ENCODE measurements at places on chromosomes 16 and 17. TPM values are rescaled to one million over a fixed set of nuclear protein-coding genes. Genes with fewer than 3 reads are reported as not detected.

Gene TERB1
- total RNA-seq: not detected

Gene TRPV2
- total RNA-seq: 30.7 TPM

Gene IRX5
- total RNA-seq: not detected

DNA sequence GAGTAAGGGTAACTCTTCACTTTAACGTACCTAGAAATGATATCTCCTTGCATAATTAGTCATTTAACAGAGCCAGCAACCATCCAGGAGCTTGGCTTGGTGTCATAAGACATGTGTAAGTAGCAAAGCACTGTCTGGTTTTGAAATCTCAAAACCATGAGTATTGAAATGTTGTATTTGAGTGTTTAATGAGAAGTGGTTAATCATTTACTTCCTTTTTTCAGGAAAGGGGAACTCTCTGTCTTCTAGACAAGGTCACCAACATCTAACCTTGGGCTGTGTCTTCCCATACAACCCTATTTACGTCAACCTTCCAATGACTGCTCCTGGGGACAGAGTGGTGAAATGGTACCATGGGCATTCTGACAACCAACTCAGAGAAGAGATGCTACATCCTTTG lies 27.1 kb downstream of the PMP22 start:
- DNase-seq: no peak
- no peaks in the 10 kb centered on the region for H3K27me3 ChIP-seq

DNA sequence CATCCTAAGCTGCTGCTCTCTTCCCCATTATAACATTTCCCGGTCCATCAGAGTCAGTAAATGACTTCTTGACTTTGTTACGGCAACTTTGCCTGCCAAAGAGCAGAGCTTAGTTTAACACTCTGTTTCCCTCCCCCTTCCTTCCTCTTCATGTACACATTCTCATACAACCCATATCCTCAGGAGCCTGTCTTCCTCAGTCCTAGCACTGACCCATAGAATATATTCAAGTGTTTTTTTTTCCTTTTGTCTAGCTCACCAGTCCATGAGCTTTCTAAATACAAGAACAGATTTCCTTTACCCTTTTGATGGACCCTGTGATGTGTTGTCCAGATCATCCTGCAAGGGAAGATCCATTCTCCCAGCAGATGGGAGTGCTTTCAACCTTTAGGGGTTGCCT lies 97.0 kb upstream of the MON1B start:
- DNase-seq: no peak
- no peaks in the 10 kb centered on the region for H3K4me1 ChIP-seq
- no peak overlapping the region for H3K4me3 ChIP-seq
- no peak overlapping the region for H3K27ac ChIP-seq
- no peaks in the 10 kb centered on the region for H3K36me3 ChIP-seq

Gene PPP1R27
- not detected for total RNA-seq

Gene ALDH3A1
- 1.8 TPM for total RNA-seq

Gene FNDC8
- total RNA-seq: not detected

DNA sequence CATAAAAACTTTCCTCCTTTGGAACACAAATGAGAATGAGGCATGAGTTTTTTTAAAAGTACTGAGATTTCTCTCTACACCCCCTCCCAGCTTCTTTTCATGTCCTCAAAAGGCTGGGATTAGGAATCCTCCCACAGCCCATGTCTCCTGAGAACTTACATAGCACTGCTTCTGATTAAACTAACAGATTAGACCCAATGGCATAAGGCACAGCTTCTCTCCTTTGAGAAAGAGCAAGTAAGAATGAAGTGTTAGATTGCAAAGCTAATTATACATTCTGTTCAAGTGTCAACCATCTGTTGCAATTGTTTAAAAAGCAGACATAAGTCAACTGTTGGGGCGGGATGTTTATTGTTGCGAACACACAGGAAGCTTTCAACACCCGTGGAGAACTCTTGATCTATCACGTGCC lies 715.1 kb downstream of the CDH11 start:
- no peak overlapping the region for H3K27ac ChIP-seq
- peaks cover 20% of the 10 kb centered on the region for H3K4me1 ChIP-seq
- H3K4me3 ChIP-seq: no peak overlapping the region
- H3K27me3 ChIP-seq: no peaks in the 10 kb centered on the region
- no peak for DNase-seq
- no peaks in the 10 kb centered on the region for H3K36me3 ChIP-seq

GRCh38 chr16:52537516-52537915 lies 9.4 kb downstream of the TOX3 start:
- no peak overlapping the region for H3K4me3 ChIP-seq
- H3K4me1 ChIP-seq: no peaks in the 10 kb centered on the region
- H3K36me3 ChIP-seq: no peaks in the 10 kb centered on the region
- no peaks in the 10 kb centered on the region for H3K27me3 ChIP-seq
- H3K27ac ChIP-seq: no peak overlapping the region

GRCh38 chr16:48608452-48608851 lies 1.5 kb downstream of the N4BP1 start:
- H3K4me3 ChIP-seq: peak overlapping the region; percentile 83
- H3K36me3 ChIP-seq: no peaks in the 10 kb centered on the region
- peaks cover 53% of the 10 kb centered on the region for H3K4me1 ChIP-seq
- no peak for DNase-seq
- H3K27ac ChIP-seq: no peak overlapping the region

DNA sequence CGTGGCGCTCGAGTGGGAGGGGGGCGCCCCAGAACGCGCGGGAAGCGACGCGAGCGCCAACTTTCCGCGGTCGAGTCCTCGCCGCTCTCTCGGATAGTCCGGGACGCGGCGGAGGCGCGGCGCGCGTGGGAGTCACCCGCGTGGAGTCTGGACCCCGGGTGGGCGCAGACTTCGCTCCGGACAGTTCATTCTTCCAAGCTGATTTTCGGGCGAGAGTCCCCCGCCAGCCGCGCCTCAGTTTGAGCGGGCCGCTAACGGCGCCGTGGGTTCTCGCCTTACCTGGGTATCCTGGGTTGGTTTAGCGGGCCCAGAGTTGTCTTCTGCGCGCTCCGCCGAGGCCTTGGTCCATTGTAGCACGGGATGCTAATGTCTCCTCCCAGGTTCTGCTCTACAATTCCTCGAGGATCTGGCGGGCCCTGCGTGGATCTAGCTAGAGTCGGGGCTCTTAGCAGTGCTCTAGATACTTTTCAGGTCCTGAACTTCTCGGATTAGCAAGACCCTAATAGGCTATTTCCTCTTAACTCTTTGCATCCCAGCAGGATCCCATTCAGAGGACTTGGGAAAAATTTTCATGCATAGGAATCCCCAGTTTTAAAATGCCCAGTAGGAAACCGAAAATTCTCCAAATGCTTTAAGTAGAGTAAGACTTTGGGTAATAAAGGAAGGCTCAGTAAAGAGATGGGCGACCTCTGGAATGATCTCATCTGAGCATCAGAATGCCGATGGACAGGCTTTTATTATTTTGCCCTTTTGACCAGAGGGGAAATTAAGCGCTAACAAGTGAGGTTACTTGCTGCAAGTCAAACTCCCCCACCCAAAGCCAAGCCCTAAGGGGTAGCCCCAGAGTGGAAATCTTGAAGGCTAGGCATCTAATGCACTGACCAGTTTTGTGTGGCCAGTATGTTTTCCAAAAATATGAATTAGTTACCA lies 537 bp upstream of the GJC1 start:
- no peak for DNase-seq
- H3K4me3 ChIP-seq: no peak overlapping the region
- H3K36me3 ChIP-seq: no peaks in the 10 kb centered on the region
- no peak overlapping the region for H3K27ac ChIP-seq
- H3K4me1 ChIP-seq: peaks cover 16% of the 10 kb centered on the region

DNA sequence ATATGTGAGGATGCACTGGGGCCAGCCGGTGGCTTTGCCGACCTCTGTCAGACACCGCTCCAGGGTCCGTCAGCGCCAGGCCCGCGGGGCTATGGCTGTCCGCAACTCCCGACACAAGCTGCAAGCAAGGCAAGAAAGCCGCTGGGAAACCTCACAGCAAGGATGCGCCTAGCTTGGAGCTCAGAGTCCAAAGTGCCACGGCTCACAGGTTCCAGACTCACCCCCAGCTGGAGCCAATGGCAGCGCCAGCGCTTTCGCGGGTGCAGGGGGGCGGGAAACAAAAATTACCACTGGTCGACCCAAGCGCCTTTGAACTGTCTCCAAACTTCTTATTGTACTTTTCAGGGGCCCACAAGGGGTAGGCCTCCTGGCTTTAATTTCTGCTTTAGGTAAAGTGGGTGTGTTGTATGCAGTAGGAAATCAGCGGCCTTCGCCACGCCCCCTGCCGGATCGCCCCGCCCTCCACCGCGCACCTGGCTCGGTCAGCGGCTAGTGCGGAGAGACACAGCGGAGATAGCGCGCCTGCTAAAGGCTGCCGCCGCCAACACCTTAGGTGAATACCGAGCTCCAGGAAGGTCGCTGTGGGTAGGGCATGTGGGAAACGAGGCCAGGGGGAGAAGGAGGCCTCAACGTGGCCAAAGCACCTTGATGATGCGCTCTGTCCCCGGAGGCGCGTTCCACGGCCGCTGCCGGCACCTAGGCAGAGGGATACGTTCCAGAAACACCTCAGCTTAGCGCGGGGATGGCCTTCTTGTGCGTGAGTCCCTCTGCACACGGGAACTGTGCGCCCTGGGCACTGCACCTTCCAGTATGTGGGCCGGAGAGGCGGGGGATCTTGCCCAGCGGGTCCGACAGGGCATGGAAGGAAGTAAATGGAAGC lies 61.0 kb upstream of the RBL2 start:
- peak overlapping the region; percentile 19 for H3K4me3 ChIP-seq
- H3K36me3 ChIP-seq: no peaks in the 10 kb centered on the region
- H3K27me3 ChIP-seq: no peaks in the 10 kb centered on the region
- peaks cover 5% of the 10 kb centered on the region for H3K4me1 ChIP-seq

Gene RIPOR1
- total RNA-seq: 62.6 TPM

GRCh38 chr17:80986046-80986445 lies 5.6 kb upstream of the CHMP6 start:
- no peak overlapping the region for H3K27ac ChIP-seq
- H3K27me3 ChIP-seq: no peaks in the 10 kb centered on the region
- H3K4me1 ChIP-seq: peaks cover 19% of the 10 kb centered on the region
- no peak for DNase-seq

DNA sequence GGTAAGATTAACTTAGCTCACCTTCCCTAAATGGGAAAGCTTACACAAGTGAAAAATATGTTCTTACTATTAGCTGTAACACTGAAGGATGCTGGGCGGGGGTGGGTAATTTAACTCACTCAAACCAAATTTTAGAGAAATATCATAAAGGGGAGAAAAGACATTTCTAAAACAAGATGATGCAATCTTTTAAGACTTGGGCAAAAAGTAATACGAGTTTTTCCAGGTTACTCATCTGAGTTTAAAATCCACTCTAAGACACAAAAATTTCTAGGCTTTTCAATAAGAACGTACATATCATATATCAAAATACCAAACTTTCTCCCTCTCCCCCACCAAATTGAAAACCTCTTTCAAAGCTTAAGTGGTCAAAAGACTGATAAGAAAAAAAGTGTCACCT lies 228.8 kb downstream of the CEP112 start:
- H3K36me3 ChIP-seq: no peaks in the 10 kb centered on the region
- H3K4me3 ChIP-seq: no peak overlapping the region
- no peak overlapping the region for H3K27ac ChIP-seq
- DNase-seq: no peak
- no peaks in the 10 kb centered on the region for H3K27me3 ChIP-seq

Gene ST6GALNAC2
- total RNA-seq: 10.1 TPM

- H3K4me1 ChIP-seq: peaks cover 98% of the 10 kb centered on the region
- H3K36me3 ChIP-seq: no peaks in the 10 kb centered on the region
- no peaks in the 10 kb centered on the region for H3K27me3 ChIP-seq
- DNase-seq: no peak
These were observed 24.4 kb upstream of the ERN1 start for GRCh38 chr17:64154313-64154695.

DNA sequence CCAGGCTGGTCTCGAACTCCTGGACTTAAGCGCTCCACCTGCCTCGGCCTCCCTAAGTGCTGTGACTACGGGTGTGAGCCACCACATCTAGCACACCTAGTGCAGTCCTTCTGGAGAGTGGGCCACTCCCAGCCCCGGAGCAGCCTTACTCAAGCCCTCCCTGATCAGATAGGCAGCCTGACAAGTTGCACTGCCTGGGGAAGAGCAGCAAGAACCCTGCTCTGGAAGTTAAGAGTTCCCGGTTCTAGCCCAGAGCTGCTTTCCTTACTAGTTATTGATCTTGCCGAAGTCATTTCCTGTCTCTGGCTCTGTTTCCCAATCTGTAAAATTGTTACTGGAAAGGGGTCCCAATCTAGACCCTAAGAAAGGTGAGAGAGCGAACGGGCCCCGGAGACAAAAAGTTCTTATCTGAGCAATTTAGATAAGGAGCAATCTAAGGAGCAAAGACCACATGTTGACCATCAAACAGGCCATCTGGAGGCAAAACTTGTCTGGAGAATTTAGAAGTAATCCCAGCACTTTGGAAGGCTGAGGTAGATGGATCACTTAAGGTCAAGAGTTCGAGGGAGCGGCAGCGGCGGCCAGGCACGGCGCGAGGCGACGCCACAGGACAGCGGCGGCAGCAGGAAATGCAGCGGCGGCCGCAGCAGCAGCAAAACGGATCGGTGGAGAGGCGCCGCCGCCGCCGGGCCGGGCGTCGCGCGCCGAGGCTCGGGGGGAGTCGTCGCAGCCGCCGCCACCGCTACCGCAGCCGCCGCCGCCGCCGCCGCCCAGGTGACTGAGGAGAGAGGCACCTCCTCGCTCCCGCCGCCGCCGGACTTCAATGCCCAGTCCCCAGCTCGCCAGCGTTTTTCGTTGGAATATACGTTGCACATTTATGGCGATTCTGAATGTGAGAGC lies 4.3 kb upstream of the NAGLU start:
- H3K27me3 ChIP-seq: no peaks in the 10 kb centered on the region
- peak overlapping the region; percentile 83 for H3K27ac ChIP-seq
- peak; percentile 75 for DNase-seq
- no peaks in the 10 kb centered on the region for H3K36me3 ChIP-seq
- H3K4me3 ChIP-seq: no peak overlapping the region

GRCh38 chr16:68284847-68285246 lies 20.5 kb downstream of the SLC7A6 start:
- no peak overlapping the region for H3K27ac ChIP-seq
- H3K27me3 ChIP-seq: no peaks in the 10 kb centered on the region
- H3K36me3 ChIP-seq: no peaks in the 10 kb centered on the region
- no peaks in the 10 kb centered on the region for H3K4me1 ChIP-seq

Gene MYH13
- total RNA-seq: not detected

Gene CDH15
- 1.0 TPM for total RNA-seq

Gene KCNJ18
- not detected for total RNA-seq

DNA sequence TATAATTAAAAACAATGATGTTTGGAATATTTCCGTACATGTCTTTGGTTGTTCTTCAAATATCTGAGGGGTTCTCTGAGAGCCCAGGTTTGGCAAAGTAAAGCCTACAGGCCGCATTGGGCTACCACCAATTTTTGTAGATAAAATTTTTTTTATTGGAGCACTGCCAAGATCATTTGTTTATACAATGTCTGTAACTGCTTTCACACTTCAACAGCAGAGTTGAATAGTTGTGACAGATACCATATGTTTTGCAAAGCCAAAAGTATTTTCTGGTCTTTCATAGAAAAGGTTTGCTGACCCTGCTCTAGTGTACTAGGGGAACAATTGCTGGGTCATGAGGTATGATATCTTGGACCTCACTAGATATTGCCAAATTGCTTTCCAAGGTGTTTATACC lies 10.5 kb downstream of the PPM1D start:
- H3K4me1 ChIP-seq: peaks cover 19% of the 10 kb centered on the region
- H3K4me3 ChIP-seq: no peak overlapping the region

- no peaks in the 10 kb centered on the region for H3K27me3 ChIP-seq
- no peaks in the 10 kb centered on the region for H3K36me3 ChIP-seq
- H3K4me3 ChIP-seq: no peak overlapping the region
- DNase-seq: no peak
- no peak overlapping the region for H3K27ac ChIP-seq
These were observed 1.0 kb upstream of the CPD start for GRCh38 chr17:30377574-30378240.

Gene RASD1
- 17.6 TPM for total RNA-seq

Gene RPRML
- total RNA-seq: not detected

GRCh38 chr16:29675811-29676643 lies 3.0 kb upstream of the QPRT start:
- H3K4me3 ChIP-seq: no peak overlapping the region
- no peaks in the 10 kb centered on the region for H3K36me3 ChIP-seq
- H3K27ac ChIP-seq: no peak overlapping the region
- H3K4me1 ChIP-seq: peaks cover 11% of the 10 kb centered on the region

Gene SP6
- total RNA-seq: 0.26 TPM
